Ascending aorta (tissue), 2 donors: ENCODE measurements at places on chromosomes 6 and 20.

DNA sequence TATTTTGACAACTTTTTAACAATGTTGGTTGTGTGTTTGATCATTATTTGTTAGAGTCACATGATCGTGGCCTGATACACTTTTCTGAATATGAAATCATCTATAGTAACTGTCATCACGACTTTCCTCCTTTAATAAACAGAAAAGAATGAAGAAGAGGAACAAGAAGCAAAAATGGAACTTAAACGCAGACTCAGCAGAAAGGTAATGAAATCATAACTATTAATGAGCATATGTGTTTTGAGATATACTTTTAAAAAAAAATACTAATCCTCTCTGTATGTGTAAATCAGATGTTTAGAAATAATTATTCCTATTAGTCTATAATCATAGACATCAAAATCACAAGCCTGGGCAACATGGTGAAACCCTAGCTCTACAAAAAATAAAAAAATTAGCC lies 60.1 kb upstream of the LTV1 start:
- DNase-seq, result no peak

- no peak for DNase-seq
Observed at GRCh38 chr6:120764312-120764711, 570.0 kb downstream of the TBC1D32 start.

- no peak for DNase-seq
Observed at GRCh38 chr6:88920774-88921733, 42.4 kb downstream of the RNGTT start.

DNA sequence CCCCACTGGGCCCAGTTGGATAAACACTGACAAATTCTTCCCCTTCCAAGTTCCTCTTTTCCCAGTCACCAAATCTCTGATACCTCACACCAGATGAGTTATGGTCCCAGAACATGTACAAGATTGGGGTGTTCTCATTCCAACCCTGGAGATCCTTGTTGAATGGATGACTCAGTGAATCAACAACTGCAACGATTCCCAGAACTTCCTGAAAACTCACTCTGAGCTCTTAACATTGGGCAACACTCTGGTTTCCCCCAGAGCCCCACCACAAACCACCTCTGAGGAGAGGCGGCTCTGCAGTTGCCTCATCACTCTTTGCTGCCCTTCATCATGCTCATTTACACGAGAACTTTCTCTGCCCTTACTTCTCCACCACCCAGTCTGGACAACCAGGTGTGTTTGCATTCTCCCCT lies 115.2 kb downstream of the MRPL14 start:
- no peak for DNase-seq

DNA sequence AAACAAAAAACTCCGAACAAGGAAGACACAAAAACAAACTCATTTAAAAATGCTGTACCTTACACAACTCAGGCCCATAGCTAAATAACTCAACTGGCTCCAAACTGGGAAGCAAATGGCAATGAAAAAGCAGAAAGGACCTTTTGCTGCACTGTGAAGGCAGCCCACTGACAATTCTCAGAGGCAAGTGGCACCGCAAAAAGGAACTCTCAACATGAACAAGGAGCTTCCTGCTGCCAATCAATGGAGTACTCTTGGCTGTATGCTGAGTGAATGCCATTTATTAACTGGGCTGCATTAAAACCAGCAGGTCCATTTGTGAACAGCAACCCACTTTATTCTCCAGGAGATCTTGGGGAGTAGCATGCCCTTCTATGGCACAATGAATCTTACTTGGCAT lies 209.9 kb downstream of the PTPRK start:
- DNase-seq, result no peak

- DNase-seq, result no peak
Observed at GRCh38 chr20:59434960-59435359, 134.5 kb downstream of the EDN3 start.

GRCh38 chr6:85252552-85252951 lies 197.3 kb upstream of the NT5E start:
- no peak for DNase-seq
